ENCODE measurements at places on chromosomes 16 and 17. TPM values are rescaled to one million over a fixed set of nuclear protein-coding genes. Genes with fewer than 3 reads are reported as not detected.

PEX12 gene
- total RNA-seq, result 5.8 TPM

ZMYND15 gene
- total RNA-seq, result 1.3 TPM

VAT1L gene
- total RNA-seq, result 1.1 TPM

ARHGAP44 gene
- 0.42 TPM for total RNA-seq

SCNN1G gene
- 7.9 TPM for total RNA-seq

KCNJ16 gene
- not detected for total RNA-seq

CCDC78 gene
- 6.0 TPM for total RNA-seq

PITPNC1 gene
- total RNA-seq, result 40.1 TPM

TBX2 gene
- 1.5 TPM for total RNA-seq

PPP1R1B gene
- total RNA-seq, result not detected

CD300LB gene
- total RNA-seq, result not detected

GPRC5B gene
- total RNA-seq, result not detected

NKD1 gene
- total RNA-seq, result 0.29 TPM

CES5A gene
- not detected for total RNA-seq

KRTAP4-9 gene
- total RNA-seq, result not detected

B4GALNT2 gene
- 0.05 TPM for total RNA-seq

ATP2A1 gene
- 1.7 TPM for total RNA-seq

MED13 gene
- total RNA-seq, result 58.7 TPM

CALB2 gene
- 0.23 TPM for total RNA-seq

CLEC19A gene
- total RNA-seq, result not detected

CACNA1G gene
- total RNA-seq, result not detected

GLIS2 gene
- total RNA-seq, result 14.7 TPM

CIBAR2 gene
- not detected for total RNA-seq

ITGAD gene
- total RNA-seq, result not detected

Measured in MCF 10A (cell line).